Vagina (tissue), 2 donors: ENCODE measurements at places on chromosomes 1 and 21. TPM values are rescaled to one million over a fixed set of nuclear protein-coding genes. Genes with fewer than 3 reads are reported as not detected.

Gene GBP7
- not detected for total RNA-seq

Gene LEPR
- total RNA-seq: 16.2 TPM

Gene DPT
- 154 TPM for total RNA-seq

Gene AQP10
- not detected for total RNA-seq

Gene MDM4
- total RNA-seq: 90.1 TPM

Gene CD1E
- 2.5 TPM for total RNA-seq

Gene IGSF9
- total RNA-seq: 5.6 TPM

Gene FAM229A
- total RNA-seq: 10.1 TPM

Gene TSPAN1
- total RNA-seq: 3.9 TPM

Gene PTPN7
- 7.9 TPM for total RNA-seq

Gene COL24A1
- 0.98 TPM for total RNA-seq

Gene KCNJ15
- 12.3 TPM for total RNA-seq

Gene SPRR2F
- total RNA-seq: 2.5 TPM

Gene TMEM200B
- 25.8 TPM for total RNA-seq

DNA sequence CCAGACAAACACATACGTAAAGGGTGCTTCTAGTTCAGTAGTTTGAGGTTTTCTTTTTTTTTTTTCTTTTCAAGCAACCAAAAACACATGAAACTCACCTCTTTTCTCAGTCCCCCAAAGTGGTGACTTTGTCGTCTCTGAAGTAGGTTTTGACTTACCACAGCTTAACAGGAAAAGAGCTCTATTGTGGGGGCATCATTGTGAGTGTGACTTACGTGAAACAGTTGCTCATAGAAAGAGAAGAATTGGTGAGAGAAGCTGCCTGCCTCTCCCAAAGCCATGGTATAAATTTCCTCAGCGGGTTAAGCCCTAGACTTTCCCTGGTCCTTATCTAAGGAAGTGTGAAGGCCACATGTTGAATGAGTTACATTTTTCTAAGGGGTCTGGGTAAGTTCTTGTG lies 11.9 kb downstream of the FASLG start:
- no peaks in the 10 kb centered on the region for H3K27me3 ChIP-seq
- H3K4me1 ChIP-seq: peaks cover 8% of the 10 kb centered on the region
- no peak for DNase-seq
- no peaks in the 10 kb centered on the region for H3K36me3 ChIP-seq
- H3K4me3 ChIP-seq: no peak overlapping the region

DNA sequence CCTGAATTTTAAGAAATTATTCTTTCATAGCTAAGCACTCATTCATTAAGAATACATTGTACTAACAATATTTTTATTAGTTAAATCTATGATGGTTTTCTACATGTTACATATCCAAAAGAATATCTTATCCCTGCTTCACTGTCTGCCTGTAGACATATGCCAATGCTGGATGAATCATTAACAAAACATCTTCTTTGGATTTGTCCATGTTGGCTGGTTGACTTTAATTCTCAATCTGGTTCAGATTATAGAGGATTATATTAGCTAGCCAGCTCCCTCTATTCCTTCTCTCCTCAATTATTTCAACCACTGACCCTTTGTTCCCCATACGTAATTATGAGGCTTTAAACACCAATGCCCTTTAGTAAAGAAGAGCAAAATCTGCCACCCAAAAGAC lies 138.9 kb upstream of the DMRTA2 start:
- H3K27ac ChIP-seq: no peak overlapping the region
- no peak overlapping the region for H3K4me3 ChIP-seq
- H3K27me3 ChIP-seq: no peaks in the 10 kb centered on the region
- no peak for DNase-seq

- H3K36me3 ChIP-seq: peaks cover 6% of the 10 kb centered on the region
- H3K4me3 ChIP-seq: no peak overlapping the region
- no peak overlapping the region for H3K27ac ChIP-seq
- no peak for DNase-seq
Measured at GRCh38 chr21:32666258-32666657, 54.1 kb upstream of the CFAP298 start.

DNA sequence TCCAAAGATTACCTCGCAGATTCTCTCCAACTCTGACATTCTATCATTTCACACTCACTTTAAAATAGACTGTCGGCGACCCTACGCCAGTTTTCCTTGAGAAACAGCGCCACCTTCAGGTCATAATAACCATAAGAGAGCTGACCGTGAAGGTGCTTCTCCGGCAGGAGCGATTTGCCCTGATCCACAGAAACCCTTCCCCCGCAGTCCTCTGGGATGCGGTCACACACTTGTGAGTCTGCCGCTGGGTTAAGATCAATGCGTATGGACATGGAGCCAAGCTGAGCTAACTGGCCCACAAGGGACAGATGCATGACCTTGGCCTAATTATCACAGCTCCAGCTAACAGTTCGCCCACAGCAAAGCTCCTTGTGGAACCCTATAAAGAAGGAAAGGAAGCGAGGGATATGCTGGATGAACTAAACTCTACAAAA lies 32.8 kb upstream of the IFNAR2 start:
- no peaks in the 10 kb centered on the region for H3K4me1 ChIP-seq
- no peak overlapping the region for H3K27ac ChIP-seq
- no peaks in the 10 kb centered on the region for H3K36me3 ChIP-seq
- no peak overlapping the region for H3K4me3 ChIP-seq
- peak; percentile 77 for DNase-seq
- H3K27me3 ChIP-seq: no peaks in the 10 kb centered on the region

GRCh38 chr1:44512313-44512885 lies 107.3 kb downstream of the RNF220 start:
- no peak for DNase-seq
- H3K27me3 ChIP-seq: no peaks in the 10 kb centered on the region
- no peaks in the 10 kb centered on the region for H3K36me3 ChIP-seq
- no peak overlapping the region for H3K27ac ChIP-seq
- no peaks in the 10 kb centered on the region for H3K4me1 ChIP-seq

- H3K27me3 ChIP-seq: no peaks in the 10 kb centered on the region
- no peaks in the 10 kb centered on the region for H3K36me3 ChIP-seq
- DNase-seq: peak; percentile 79
- no peak overlapping the region for H3K4me3 ChIP-seq
- H3K27ac ChIP-seq: peak overlapping the region; percentile 99
Measured at GRCh38 chr1:153550827-153551500, 1.9 kb upstream of the S100A3 start.

- H3K4me3 ChIP-seq: no peak overlapping the region
- no peaks in the 10 kb centered on the region for H3K4me1 ChIP-seq
- no peak overlapping the region for H3K27ac ChIP-seq
- no peaks in the 10 kb centered on the region for H3K27me3 ChIP-seq
- no peaks in the 10 kb centered on the region for H3K36me3 ChIP-seq
- no peak for DNase-seq
Measured at GRCh38 chr1:101532377-101532776, 295.6 kb downstream of the S1PR1 start.

DNA sequence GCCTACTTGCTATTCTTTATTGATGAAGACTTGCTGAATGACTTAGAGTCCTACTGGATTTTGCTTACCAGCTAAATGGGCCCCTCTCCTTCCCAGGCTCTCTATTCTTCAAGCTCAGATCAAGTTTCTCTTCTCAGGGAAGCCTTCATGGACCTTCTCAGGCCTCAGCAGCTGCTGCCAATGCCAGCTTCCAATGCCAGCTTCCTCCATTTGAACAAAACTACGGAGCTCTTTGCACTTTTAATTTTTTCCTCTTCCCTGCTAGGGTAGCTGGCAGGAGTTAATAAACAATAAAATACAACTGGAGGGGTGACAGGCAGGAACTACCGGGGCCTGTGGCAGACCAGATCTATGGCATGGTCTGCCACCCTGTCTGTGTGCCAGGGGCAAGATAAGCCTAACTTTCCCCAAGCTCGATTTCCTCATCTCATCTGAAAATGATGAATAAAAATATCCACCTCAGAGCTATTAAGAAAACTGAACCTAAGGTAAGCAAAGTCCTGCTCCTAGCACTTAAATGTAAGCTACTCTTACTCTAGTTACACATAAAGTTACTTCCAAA lies 995 bp upstream of the IPO13 start:
- no peak for DNase-seq
- H3K27me3 ChIP-seq: no peaks in the 10 kb centered on the region
- no peaks in the 10 kb centered on the region for H3K36me3 ChIP-seq
- peaks cover 35% of the 10 kb centered on the region for H3K4me1 ChIP-seq
- peak overlapping the region; percentile 79 for H3K4me3 ChIP-seq

DNA sequence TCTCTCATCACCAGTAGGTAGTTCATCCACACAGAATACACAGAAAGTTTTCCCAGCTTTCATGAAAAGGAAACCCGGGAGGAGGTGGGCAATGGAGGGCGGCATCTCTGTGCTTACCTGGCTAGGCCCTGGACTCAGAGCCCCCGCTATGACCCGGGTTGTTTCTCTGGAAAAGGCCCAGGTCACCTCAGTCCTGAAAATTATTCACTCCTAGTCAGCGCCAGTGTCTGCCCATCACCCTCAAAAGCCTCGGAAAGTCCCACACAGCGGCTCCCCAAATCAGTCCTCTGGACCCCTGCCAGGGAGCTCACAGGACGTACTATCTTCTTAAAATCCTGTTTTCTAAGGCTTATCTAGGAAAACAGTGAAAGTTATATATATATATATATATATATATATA lies 51.2 kb downstream of the TCP10L start:
- no peak overlapping the region for H3K27ac ChIP-seq
- no peaks in the 10 kb centered on the region for H3K27me3 ChIP-seq
- no peak overlapping the region for H3K4me3 ChIP-seq
- H3K36me3 ChIP-seq: no peaks in the 10 kb centered on the region

GRCh38 chr1:206503591-206504362 lies 3.6 kb upstream of the RASSF5 start:
- peak overlapping the region; percentile 37 for H3K27ac ChIP-seq
- H3K36me3 ChIP-seq: no peaks in the 10 kb centered on the region
- DNase-seq: no peak
- peaks cover 54% of the 10 kb centered on the region for H3K4me1 ChIP-seq
- H3K27me3 ChIP-seq: no peaks in the 10 kb centered on the region

DNA sequence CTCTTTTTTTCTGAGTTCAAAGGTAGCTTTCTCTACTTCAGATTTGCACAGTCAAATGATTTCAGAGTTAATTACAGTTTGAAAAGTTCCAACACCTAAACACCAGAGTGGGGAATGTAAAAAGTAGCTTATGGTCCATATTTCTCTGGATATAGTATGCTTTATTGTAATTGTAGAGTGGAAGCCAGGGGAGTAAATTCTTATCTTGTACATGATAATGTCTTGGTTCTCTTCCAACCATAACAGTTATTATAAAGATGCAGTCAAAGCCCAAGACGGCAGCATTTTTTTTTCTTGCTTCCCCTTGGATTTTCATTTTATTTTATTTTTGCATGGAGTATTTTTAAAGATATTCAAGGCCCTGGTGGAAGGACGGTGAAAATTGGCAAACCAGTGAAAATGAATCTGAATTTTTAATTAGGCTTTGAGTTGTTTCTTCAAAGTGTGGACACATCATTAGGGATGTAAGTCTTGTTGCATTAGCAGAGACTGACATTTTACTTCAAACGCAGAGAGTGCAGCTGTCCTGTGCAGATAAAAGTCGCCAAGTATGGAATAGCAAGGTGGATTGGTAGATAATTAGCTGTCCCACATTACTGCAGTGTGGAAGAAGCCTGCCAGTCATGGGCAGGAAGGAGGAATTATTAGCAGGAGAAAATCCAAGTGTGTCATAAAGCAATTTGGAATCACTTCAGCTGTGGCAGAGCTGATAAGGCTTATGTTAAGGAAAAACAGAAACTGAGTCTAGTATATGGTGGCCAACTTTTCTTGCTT lies 11.3 kb downstream of the CACHD1 start:
- H3K27ac ChIP-seq: no peak overlapping the region
- no peaks in the 10 kb centered on the region for H3K36me3 ChIP-seq
- no peaks in the 10 kb centered on the region for H3K27me3 ChIP-seq
- DNase-seq: no peak
- no peak overlapping the region for H3K4me3 ChIP-seq
- peaks cover 70% of the 10 kb centered on the region for H3K4me1 ChIP-seq

- H3K27me3 ChIP-seq: no peaks in the 10 kb centered on the region
- no peaks in the 10 kb centered on the region for H3K36me3 ChIP-seq
- H3K27ac ChIP-seq: peak overlapping the region; percentile 79
Measured at GRCh38 chr1:155226910-155227260, 18.4 kb downstream of the MTX1 start.

DNA sequence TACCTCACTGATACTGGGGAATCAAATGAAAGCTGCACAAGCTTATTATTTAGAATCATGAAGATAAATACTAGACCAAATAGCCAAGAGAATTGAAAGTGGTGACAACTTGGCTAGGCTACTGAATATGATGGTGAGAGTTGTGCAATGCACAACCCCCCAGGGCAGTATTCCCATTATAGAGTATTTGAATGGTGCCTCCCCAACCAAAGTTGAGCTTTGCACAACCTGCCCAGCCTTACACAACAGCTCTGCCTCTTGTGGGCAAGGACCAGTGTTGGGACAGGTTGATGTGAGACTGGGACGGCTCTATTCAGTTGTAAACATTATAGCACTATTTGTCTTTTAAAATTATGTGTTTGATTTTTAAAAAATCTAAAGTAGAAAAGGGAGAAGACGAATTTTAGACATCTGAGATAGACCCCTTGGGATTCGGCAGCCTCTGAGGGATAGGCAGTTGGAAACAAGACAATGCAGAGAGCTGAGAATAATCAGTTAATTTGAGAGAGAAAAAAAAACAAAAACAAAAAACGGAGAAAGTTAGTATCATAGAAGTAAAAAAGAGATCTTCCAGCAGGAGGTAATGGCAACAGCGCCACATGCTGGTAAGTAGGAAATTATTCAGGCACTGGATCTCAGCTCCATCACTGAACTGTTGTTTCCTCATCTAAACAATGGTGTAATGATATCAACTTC lies 91.0 kb upstream of the KCNA3 start:
- H3K4me3 ChIP-seq: no peak overlapping the region
- no peak overlapping the region for H3K27ac ChIP-seq
- no peak for DNase-seq
- no peaks in the 10 kb centered on the region for H3K36me3 ChIP-seq

DNA sequence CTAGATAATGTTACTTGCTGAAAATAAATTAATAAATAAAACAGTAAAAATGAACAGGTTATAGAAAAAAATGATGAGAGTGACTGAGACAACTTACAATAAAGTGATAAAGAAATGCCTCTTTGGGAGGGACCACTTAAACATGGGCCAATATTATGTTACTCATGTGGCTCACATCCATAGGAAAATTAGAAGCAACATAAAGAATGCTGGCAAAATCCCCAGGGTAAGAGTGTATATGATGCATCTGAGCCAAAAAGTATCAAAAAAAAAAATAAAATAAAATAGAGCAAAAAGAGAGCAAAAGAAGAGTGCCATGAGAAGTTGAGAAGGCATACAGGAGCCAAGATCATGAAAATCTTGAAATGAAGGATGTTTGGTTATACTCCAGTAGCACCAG lies 818.0 kb downstream of the LTN1 start:
- no peaks in the 10 kb centered on the region for H3K27me3 ChIP-seq
- H3K4me3 ChIP-seq: no peak overlapping the region
- DNase-seq: no peak
- no peaks in the 10 kb centered on the region for H3K36me3 ChIP-seq

DNA sequence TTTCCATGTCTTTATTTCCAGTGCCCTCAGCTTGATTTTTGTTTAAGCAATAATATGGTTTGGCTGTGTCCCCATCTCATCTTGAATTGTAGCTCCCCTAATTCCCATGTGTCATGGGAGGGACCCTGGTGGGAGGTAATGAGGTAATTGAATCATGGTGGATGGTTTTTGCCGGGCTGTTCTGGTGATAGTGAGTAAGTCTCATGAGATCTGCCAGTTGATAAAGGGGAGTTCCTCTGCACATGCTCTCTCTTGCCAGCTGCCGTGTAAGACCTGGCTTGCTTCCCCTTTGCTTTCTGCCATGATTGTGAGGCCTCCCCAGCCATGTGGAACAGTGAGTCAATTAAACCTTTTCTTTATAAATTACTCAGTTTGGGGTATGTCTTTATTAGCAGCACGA lies 559.6 kb upstream of the ADAMTS5 start:
- no peaks in the 10 kb centered on the region for H3K27me3 ChIP-seq
- no peak for DNase-seq
- H3K4me3 ChIP-seq: no peak overlapping the region
- no peaks in the 10 kb centered on the region for H3K36me3 ChIP-seq
